HAP-1 (cell line): ENCODE measurements at places on chromosomes 7 and 10.

DNA sequence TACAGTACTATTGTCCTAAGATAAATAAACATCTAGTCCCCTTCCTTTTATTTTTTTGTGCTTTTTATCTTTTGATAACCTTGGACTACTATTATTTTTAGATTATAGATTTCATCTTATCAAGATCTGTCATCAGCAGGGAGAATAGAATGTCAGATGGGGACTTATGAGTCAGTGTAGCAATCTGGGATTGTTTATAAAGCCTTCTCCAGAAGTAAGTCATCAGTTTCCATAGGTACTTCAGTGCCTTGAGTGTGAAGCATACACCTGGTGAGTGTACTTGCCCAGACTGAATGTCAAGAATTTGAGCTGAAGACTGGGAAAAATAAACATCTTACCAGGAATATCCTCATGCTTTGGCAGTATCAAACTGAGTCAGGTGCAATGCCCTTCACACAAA, 2.1 kb downstream of the CASD1 start:
- DNase-seq: no peak

- no peak for DNase-seq
Observed at GRCh38 chr10:32317795-32318357, 29.1 kb downstream of the EPC1 start.

DNA sequence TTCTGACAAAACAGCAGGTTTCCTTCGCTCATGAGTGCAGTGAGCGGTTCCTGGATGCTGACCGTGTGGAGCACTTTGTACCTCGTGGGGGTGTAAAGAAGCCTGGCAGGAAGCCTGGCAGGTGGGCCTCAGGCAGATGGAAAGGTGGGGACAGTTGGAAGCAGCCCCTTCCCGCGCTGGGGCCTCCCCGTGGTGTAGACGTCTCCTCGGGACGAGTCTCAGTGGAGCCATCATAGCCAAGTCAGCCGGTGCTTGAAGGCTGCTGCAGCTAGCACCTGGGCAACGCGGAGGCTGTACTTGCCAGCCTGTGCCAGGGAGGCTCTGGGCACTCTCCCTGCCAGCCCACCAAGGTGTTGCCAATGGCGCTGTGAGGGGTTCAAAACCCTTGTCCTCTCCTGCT, 154.5 kb downstream of the WDR37 start:
- no peak for DNase-seq

- peak; percentile 38 for DNase-seq
Observed at GRCh38 chr7:120521761-120522737, 249.1 kb downstream of the KCND2 start.

DNA sequence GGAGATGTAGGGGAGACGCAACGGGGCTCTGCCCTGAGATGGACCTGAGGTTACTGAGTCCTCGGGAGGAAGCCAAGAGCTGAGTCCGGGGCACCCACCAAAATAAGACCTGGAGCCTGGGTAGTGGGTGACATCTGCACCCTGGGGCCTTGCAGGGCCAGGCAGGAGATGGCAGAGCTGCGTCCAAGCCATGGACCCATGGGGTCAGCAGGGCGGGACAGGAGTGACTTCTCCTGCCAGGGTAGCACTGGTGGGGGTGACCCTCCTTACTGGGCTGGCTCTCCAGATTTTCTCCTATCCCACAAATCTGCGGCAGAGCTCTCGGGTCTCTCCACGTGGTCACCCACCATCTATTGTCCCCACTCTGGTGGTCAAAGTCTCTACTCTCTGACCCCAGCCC, 2.1 kb downstream of the GHRHR start:
- no peak for DNase-seq

GRCh38 chr7:37933018-37933566, 12.7 kb downstream of the EPDR1 start:
- no peak for DNase-seq

DNA sequence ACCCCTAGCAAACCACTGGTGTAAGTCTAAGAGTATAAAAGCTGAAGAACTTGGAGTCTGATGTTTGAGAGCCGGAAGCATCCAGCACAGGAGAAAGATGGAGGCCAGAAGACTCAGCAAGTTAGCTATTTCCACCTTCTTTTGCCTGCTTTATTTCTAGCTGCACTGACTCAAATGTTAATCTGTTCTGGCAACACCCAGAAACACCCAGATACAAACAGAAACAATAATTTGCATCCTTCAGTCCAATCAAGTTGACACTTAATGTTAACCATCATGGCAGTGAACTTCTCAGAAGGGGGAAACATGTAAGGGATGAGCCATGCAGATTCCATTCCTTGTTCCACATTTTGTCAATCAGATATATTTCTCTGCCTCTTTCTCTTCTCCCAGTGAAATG, 101.8 kb upstream of the FERD3L start:
- no peak for DNase-seq
